ENCODE measurements at places on chromosomes 4 and X.

DNA sequence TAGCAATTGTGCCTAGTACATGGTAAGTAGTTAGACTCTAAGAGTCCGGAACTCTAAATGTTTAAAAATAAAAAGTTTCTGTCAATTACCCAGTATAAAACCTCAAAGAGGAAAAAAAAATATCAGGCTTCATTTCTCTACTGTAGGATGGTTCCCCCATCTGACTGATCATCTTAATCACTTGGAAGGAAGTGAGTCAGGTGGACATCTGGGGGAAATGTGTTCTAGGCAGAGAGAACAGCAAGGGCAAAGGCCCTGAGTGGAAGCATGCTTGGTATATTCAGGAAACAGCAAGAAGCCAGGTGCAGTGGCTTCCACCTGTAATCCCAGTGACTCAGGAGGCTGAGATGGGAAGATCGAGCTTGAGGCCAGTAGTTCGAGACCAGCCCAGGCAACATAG is 2.9 kb upstream of the EIF1AX start:
- no peak for DNase-seq

DNA sequence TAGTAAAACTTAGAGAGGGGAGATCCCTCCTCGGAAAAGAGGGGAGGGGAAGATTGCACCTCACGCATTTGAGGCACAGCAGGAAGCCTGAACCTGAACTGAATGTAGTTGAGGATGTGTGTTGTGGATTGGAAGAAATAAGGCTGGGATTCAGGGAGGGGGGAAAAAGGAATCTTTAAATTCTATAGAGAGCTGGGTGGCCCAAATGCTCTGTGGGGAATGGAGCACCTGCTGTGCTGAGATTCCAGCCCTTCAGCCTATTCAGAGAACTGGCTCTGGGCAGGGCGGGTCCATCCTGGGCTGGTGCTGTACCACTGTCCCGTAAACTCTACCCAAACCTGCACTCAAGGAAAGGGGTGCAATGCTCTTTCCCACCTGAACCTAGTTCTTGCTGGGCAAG is 4.1 kb downstream of the FOXO4 start:
- no peak for DNase-seq

DNA sequence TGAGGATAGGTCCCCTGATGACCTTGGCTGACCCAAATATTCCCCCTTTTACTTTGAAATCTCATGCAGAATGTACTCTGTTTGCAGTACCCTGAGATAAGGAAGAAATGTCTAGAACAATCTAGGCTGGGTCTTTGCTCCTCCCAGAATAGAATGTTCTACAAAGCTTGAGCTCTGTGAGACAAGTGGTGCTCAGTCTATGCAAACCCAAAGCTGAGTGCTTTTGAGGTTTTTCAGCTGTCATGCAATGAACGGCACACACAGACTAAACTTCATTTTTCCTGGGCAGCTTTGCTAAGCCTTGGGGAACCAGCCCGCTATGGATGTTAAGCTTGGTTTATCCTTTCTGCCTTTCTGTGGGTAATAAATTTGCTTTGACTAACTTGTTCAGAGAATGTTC is 513.6 kb downstream of the FAT4 start:
- DNase-seq = no peak

DNA sequence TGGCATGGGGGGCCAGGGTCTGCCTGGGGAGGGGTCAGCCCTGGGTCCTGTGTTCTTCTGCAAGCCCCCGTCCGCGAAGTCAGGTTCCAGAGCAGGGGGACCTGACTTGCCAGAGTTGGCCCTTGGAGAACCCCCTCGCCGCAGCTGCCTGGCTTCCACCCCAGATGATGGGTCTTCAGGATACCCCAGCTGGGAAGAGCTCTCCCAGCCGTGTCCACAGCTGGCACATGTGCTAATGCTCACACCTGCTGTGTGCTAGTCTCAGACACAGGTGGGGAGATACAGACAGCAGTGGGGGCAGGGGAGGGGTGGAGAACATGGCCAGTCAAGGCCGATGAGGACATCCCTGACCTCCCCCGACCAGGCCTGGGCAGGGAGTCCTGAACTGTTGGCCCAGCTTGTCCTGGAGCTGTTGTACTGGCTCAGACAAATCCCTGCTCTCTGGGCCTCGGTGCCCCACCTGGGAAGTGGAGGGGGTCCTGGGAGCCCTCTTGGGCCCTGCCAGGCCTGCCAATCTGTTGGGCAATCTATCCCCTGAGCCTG is 3.5 kb downstream of the ADRA2C start:
- no peak for DNase-seq

DNA sequence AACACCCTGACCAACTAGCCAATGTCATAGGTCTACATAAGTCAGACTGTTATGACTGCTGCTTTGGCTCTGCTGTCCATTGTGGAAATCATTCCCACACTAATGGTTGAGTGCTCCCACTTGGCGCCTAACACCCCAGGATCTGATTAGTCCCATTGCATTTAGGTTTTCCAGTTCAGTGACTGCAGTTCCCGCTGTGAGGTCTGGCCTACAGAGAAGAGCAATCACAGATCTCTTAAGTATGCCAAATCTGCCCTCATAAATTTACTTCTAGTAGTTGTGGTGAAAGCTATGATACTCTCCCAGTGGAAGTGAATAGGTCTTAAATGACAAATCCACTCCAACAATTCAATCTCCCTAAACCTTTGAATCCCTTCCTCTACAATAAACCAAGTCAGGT is 77.3 kb upstream of the IL2 start:
- DNase-seq = no peak

DNA sequence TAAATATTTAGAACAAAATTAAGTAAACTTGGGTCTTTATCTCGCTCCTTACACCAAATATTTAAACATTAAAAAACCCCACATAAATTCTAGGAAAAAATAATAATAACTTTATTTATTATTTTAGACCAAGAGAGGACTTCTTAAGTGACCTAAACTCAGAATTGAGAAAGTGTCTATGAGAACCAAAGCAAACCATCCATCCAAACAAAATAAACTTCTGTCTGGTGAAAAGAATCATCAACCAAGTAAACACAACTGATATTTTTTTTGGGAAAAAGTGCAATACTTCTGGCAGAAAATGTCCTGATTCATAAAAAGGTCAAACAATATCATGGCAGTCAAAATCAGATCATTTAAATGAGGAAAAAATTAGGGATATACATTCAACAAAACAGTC is 533.0 kb downstream of the SPRY1 start:
- DNase-seq = no peak

DNA sequence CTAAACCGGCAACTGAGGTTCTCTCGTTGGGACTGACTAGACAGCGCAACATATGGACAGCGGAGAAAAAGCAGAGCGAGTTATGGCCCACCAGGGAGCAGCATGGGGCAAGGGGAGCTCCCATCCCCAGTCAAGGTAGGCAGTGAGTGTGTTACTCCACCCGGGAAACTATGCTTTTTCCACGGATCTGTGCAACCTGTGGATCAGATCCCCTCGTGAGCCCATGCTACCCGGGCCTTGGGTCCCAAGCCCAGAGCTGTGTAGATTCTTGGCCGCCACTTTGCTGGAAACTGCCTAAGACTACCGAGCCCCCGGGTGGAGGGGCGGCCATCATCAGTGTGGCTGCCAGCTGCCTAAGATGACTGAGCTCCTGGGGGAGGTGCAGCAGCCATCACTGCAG is 140.9 kb downstream of the PAPSS1 start:
- DNase-seq = no peak

- DNase-seq = no peak
Measured at GRCh38 chrX:144916785-144917184, 330.5 kb upstream of the SPANXN1 start.

GRCh38 chr4:1285790-1286553 is 3.7 kb upstream of the MAEA start:
- no peak for DNase-seq

DNA sequence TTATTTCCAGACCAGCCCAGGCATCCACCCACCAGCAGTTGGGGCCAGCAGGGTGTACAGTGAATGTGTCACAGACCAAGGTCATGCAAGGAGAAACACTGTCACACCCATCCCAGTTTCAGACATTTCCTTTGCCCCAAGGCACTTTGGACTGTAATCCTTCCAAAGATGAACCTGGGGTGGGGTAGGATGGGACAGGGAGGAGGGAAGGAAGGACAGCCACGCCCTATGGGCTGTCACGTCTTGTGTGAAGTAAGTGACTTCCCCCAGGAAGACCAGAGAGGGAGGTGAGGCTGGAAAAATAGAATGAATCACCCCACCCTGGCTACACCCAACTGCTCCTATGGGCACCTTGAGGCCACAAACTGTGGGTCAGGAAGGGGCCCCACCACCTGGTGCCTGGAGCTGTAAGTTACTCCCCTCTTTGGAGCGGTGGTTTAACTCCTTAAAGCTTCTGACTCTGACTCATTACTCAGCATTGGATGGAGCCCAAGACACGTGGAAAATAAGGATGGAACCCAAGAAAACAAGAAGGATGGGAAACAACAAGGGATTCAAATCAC is 349.9 kb upstream of the KLF3 start:
- no peak for DNase-seq

DNA sequence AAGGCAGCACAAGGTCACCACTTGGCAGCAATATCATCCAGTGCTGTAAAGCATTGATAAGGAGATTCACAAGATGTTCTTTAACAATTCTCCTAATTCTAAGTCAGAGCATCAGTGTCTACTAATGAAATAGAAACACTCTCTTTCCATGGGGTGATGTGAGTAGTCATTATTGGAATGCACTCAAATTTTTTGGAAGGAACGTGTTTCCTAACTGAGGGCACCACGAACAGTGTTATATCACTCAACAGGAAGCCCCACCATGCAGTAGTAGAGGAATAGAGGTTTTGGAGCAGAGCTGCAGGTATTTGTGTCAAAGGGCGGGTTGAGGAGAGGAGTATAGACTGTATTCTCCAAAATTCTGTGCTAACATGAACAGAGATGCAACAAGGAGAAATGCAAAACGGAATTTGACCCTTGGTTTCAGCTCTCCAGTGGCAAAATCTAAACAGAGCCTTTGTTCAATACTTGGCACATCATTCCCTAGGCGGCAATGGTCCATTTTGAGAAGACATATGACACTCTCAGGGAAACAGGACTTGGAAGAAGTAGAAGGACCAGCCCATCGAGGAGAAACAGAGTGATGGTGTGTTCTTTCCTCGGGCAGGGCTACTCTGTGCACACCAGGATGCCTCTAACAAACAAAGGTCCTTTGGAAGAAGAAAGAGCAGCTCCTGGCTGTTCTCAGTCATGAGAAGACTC is 98.9 kb downstream of the CPEB2 start:
- DNase-seq = no peak

Measured in upper lobe of right lung (tissue), 1 donor.